ENCODE measurements at places on chromosomes 3 and 15.
A peak's percentile ranks its signal among the peaks of the same experiment; 100 is the strongest.

DNA sequence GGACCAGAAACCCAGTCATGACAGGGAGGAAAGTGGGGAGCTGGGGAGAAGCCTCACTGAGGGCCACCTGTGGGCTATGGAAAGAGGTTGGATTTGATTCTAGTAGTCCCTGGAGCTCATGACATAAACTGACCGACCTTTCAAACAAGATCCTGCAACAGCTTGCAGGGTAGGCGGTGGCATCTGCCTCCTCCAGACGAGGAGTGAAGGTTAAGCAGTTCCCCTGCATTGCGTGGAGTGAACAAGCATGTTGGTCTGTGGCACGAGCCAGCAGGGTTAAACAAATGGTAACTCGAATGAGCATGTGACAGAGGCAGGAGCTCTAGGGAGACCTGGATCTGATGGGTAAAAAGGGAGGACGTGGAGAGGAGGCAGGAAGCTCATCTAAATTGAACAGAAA is 12.7 kb downstream of the TGM4 start:
- DNase-seq, result peak; percentile 57

GRCh38 chr15:68154923-68155559 is 50.1 kb downstream of the CALML4 start:
- DNase-seq, result peak; percentile 65

GRCh38 chr3:43883729-43884396 is 193.1 kb downstream of the ABHD5 start:
- DNase-seq, result no peak

GRCh38 chr15:94231723-94232468 is 535 bp downstream of the MCTP2 start:
- peak; percentile 45 for DNase-seq

GRCh38 chr3:195531683-195532082 is 11.4 kb downstream of the PPP1R2 start:
- no peak for DNase-seq

DNA sequence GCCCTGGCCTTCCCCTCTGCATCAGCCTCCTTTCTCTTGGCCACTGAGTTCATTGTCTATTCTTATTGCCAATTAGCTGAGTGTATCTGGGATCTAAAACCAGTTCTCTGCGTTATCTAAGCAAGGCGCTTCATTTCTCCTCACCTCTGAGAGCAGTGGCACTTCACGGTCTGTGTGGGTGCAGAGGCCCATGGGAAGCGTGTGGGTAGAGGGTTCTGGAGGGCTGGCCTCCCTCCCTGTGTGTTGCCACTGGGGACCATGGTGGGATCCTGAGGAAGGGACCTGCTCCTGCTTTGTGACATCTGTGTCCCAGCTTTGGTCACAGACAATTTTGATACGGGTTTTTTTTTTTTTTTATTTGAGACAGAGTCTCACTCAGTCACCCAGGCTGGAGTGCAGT is 32.7 kb downstream of the EDEM1 start:
- DNase-seq, result no peak

DNA sequence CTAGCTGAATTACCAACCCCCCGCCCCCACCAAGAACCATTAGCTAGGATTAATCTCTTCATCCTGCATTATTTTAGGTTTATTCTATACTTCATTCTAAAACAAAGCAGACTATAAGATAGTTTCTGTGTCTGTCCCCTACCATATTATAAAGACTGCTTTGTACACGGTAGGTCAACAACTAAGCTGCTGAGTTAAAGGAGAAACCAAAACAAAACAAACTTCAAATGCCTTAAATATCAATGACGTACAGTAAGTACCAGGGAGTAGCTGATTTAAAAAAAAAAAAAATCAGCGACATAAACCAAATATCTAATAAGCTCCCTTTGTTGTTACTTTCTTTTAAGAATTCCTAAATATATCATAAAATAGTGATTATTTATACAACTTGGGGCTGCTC is 7.8 kb upstream of the VGLL4 start:
- DNase-seq, result no peak

- no peak for DNase-seq
These were observed 158.4 kb downstream of the TIGIT start for GRCh38 chr3:114452256-114452655.

DNA sequence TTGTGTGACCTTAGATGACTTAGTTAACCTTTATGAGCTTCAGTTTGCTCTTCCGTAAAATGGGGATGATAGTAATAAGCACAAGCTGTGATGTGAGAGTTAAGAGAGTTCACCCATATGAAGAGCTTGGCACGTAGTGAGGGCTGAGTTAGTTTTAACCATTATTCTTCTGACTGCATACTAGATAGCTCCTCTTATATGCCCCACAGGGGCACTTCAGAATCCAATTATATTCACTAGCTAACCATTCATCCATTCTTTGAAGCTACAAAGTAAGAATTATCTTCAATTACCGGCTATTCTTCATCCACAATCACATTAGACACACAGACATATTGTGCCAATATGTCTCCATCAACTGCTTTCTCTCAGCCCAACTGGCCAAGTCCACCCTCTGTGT is 159.0 kb upstream of the STT3B start:
- DNase-seq, result no peak

DNA sequence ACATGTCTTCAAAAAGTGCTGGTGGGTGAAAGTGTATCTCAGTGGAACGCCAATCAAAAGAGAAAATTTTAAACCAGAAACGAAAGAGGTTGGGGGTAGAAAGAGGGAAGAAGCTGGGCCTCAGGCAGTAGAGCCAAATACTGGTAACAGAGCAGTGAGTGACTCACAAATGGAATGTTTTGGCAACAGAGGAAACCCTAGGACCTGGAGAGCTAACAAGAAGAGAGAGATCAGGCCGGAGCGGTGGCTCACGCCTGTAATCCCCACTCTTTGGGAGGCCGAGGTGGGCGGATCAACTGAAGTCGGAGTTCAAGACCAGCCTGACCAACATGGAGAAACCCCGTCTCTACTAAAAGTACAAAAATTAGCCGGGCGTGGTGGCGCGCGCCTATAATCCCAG is 450.8 kb upstream of the NAALADL2 start:
- DNase-seq, result peak; percentile 24

DNA sequence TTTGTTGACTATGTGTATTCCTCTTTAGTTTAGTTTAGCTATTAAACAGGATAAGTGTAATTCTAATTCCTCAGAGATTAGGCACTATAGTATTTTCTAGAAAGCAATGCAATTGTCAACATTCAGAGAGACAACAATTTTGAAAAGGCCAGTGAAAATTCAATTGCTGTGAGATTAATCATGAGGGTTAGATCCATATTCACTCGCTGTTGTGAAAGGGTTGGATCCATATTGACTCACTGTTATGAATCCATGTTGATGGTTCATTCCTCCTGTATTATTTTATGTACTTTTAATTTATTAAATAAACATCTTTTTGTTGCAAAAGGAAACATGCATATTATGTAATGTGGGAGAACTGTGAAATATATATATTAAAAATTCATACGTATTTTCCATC is 641 bp downstream of the TRAT1 start:
- no peak for DNase-seq

GRCh38 chr15:52710050-52710707 is 31.0 kb upstream of the ATOSA start:
- peak; percentile 68 for DNase-seq

- no peak for DNase-seq
These were observed 691.3 kb downstream of the ZPLD1 start for GRCh38 chr3:103126115-103126514.

GRCh38 chr3:32208447-32208846 is 30.0 kb upstream of the CMTM8 start:
- peak; percentile 23 for DNase-seq

GRCh38 chr15:78048628-78048920 is 28.9 kb downstream of the TBC1D2B start:
- no peak for DNase-seq

GRCh38 chr3:174776123-174776522 is 83.0 kb upstream of the NAALADL2 start:
- DNase-seq, result peak; percentile 95

DNA sequence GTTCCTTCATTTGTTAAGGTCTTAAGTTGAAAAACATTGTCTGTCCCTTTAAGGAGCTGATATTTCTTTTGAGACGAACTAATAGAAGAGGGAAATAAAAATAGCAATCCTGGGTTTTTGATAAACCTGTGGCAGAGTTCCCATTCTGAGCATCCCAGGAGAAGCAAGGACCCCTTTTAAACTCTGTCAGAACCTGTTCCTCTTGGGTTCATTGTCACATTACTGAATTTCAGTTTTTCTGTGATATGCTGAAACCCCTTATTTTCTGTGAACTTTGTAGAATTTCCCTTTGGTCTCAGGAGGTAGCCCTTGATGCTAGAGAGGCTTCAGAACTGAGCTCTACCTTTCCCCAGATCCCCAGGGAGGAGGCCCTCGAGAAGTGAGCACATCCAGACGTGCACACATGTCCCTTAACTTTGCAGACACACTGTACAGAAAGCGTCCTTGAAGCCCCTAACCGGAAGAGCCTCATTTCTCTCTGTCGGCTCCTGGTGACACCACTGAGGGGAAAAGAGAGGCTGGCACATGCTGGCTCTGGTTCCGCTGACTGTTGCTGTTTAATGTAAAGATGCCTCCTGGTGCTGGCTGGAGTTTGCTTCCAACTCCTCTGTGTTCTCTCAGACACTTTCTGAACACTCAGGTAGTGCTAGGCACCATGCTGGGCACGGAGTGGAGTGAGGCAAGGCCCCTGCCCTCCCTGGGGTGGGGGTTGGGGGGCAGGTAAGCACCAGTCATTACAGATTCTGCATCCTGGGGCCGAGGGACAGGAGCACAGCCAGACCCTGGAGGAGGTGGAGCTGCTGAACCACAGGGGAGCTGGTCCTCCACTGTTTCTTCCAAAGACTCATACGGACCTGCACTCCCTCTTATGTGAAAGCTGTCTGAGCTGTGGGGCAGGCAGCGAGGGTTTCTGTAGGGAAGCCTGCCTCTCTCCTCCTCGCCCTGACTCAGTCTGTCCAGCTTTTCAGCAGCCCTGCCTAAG is 77.5 kb downstream of the CHDH start:
- no peak for DNase-seq

DNA sequence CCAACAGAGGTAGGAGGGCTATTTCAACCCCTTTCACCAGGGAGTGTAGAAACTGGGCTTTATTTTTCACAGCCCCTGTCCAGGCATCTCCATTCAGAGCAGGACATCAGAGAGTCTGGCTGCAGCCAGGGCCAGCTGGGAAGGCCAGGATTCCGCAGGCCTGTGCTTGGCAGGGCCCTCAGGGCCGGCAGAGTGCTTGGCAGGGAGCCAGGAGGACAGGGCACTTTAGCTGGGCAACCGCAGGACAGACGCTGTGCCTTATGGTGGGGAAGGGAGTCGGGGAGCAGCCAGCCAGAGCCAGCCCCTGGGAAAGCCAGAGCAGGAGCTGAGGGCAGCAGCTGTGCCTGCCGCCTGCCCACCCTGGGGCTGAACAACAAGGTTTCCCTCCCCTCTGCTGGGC is 34.5 kb upstream of the IQCF6 start:
- no peak for DNase-seq

DNA sequence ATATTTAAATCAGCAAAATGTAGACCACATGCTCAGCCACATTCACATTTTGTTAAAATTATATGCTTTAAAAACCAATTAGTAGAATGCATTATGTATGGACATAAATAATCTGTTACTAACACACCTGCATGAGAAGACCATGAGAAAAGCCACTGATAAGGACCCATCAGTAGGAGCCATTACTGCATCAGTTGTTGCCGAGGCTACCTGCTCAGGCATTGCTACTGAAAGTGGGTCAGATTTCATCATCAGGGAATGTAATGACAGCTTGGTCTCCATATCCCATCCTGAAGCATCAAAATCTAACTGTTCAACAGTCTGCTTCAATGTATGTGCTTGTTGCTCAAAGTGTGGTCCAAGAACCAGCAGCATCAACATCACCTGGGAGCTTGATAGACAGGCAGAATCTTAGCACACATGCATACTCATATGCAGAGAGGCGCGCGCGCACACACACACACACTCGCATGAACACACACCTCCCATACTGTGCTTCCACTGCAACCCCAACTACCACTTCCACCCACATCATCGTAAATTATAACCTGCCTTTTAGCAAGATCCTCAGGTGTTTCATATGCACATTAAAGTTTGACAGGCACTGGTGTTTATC is 72.4 kb upstream of the FOXB1 start:
- no peak for DNase-seq

- DNase-seq, result peak; percentile 23
These were observed 51.7 kb upstream of the COL8A1 start for GRCh38 chr3:99586701-99587100.

DNA sequence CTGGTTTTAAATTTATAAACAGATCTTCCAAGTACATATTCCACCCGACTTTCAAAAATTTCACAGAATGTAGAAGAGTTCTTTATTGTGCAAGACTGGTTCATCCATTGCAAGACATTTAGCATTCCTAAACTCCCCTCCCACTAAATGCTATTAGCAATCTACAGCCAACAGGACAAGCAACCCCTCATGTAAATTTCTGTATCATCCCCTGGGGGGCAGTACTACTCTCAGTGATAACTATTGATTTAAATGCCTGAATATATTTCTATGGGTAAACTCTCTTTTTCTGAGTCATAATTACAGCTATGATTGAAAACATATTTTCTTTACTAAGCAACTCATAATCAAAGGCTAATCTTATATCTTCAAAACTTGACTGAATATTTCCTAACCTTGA is 10.7 kb upstream of the SLC15A2 start:
- peak; percentile 72 for DNase-seq
